ENCODE measurements at places on chromosomes 4 and X.

- peak; percentile 2 for DNase-seq
Measured at GRCh38 chrX:128518508-128518907, 466.3 kb upstream of the ACTRT1 start.

GRCh38 chr4:169103966-169104412 is 93.9 kb upstream of the CBR4 start:
- no peak for DNase-seq

GRCh38 chr4:169795585-169795984 is 37.8 kb upstream of the HPF1 start:
- DNase-seq: no peak

- DNase-seq: peak; percentile 2
Measured at GRCh38 chrX:53511322-53511721, 77.2 kb upstream of the HSD17B10 start.

- no peak for DNase-seq
Measured at GRCh38 chr4:84298023-84298718, 200.9 kb downstream of the NKX6-1 start.

- DNase-seq: no peak
Measured at GRCh38 chr4:111011458-111011857, 388.6 kb upstream of the PITX2 start.

DNA sequence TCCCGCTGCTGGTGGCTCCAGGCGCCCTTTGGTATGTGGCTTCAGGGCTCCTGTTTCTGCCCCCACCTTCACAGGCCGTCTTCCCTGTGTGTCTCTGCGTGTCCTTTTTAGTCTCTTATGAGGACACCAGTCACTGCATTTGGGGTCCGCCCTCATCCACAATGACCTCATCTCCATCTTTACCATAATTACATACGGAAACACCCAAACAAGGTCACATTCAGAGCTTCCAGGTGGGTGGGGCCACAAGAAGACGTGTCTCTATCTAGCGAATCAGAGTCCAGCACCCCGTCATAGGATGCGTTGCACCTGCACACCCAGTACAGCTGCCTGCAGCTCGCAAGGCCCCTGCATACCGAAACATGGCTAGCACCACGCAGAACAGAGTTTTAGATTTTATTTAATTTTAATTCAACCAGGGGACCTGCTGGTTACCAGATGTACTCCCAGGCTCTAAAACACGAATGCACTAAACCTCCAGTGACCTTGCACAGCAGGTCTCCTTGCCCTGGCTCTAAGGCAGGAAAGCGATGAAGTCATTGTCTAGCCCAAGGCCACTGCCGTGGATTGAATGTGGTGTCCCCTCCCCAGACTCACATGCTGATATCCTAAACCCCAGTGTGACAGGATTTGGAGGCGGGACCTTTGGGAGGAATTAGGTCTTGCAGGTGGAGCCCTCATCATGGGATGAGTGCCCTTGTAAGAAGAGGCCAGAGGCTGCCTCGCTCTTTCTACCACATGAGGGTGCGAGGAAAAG is 30.3 kb downstream of the ABLIM2 start:
- DNase-seq: no peak

GRCh38 chrX:150872773-150873336 is 25.6 kb downstream of the CD99L2 start:
- DNase-seq: no peak

DNA sequence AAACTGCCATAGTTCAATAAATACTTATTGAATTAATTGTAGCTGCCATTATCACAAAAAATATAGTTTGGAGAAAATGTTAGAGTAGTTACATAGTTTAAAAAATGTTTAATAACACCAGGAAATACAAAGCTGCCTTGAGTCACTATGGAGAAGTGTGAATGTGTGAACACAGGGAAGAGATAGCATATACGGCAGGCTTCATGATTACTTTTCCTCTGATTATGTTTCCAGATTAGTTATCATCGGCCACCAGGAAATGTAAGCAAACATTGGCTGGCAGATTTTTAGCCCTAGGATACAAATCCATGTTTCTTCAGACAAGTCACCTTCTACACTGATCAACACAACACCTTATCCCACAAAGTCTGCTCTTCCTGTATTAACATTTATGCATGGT is 4.4 kb downstream of the PRDM5 start:
- no peak for DNase-seq

GRCh38 chr4:5009796-5010195 is 9.5 kb downstream of the CYTL1 start:
- DNase-seq: no peak

DNA sequence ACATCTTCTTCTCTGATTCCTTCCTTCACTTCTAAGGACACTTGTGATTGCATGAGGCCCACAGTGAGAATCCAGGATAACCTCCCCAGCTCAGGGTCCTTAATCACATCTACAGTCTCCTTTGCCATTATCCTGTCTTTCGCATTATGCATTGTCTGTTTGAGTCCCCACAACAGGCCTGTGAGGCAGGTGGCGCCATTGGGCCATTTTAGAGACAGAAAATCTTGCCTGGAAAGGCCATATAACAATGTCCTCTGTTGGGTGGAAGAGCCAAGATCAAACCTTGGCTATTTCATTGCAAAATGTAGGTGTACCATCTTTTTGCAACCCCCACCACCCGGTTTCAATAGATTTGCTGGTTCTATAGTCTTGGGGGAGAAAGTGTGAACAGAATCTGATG is 11.8 kb upstream of the DCUN1D4 start:
- peak; percentile 73 for DNase-seq

- DNase-seq: no peak
Measured at GRCh38 chr4:2269618-2270163, 7.8 kb upstream of the MXD4 start.

GRCh38 chr4:128516301-128516969 is 228.8 kb upstream of the PGRMC2 start:
- DNase-seq: no peak

DNA sequence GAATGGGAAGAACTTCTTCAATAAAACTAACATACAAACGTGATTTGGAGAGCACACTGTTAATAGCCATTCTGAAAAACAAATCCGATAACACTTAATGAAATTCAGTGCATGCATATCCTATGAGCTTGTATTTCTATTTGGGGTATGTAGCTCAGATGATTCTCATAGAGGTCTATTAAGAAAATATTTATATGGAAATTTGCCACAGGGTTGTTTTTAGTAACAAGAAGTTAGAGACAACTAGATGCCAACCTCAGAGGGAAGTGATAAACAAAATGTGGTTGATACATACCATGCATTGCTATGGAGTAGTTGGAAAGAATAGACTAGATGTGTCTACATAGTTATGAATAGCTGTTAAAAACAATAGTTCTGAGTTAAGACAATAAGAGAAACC is 395.8 kb upstream of the MAGEB18 start:
- DNase-seq: no peak

- DNase-seq: no peak
Measured at GRCh38 chr4:111988514-111988913, 156.7 kb upstream of the FAM241A start.

DNA sequence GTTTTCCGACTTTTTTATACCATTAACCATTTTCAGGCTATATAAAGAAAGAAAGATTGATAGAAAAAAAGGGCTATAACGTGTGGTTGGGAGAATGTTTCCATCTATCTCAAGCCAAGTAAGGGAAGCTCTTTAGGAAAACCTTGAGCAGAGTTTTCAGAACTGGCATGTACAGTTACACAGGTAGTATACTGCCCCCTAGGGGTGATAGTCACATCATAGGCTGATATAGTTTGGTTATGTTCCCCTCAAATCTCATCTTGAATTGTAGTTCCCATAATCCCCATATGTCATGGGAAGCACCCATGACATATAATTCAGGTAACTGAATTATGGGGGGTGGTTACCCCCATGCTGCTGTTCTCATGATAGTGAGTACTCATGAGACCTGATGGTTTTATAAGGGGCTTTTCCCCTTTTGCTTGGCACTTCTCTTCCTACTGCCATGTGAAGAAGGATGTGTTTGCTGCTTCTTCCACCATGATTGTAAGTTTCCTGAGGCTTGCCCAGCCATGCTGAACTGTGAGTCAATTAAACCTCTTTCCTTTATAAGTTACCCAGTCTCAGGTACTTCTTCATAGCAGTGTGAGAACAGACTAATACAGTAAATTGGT is 186.8 kb downstream of the TMA16 start:
- peak; percentile 46 for DNase-seq

DNA sequence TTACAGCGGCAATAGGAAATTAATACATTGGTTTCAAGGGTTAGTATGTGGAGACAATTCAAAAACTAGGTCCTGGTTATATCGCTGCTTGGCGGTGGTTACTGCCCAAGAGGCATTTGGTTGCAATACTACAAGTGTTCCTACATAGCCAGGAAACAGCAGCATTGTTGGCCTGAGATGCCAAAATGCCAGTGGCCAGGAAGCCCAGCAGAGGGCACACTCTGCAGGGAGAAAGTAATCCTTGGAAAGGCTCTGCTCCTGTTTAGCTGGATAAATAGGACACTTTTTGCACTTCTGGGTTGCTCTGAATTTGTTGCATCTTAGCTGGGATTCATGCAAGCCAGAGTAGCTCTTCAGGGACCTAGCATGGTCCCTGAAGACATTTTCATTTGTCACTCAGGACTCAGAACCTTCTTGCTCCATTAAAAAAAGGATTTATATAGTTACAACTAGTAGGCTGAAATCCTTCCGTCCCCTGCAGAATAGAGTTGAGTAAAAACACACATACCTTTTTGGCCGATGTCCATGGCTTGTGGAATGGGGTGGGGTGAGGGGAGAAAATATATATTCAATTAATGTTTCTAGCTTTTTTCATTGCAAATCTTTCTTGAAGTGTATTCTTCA is 8.1 kb upstream of the GPR119 start:
- DNase-seq: peak; percentile 81

DNA sequence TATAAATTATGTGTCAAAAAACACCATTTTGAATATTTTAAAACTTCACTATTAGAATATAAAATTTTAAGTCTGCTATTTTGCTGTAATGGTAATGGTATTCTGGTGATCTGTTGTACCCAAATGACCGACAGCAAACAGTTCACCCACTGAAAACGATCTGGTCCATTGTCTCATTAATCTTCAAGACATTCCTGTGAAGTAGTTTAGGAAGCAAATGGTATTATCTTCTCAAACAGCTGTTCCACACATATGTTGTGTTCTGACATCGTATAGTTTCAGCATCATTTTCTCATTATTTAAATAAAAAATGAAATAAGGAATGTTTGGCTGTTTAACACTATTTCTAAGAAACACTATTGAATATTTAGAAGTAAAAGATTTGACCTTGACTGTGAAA is 98.1 kb downstream of the WWC2 start:
- DNase-seq: no peak

GRCh38 chrX:20620306-20620705 is 353.6 kb upstream of the RPS6KA3 start:
- DNase-seq: no peak

GRCh38 chr4:174036576-174036975 is 246.9 kb downstream of the FBXO8 start:
- no peak for DNase-seq

DNA sequence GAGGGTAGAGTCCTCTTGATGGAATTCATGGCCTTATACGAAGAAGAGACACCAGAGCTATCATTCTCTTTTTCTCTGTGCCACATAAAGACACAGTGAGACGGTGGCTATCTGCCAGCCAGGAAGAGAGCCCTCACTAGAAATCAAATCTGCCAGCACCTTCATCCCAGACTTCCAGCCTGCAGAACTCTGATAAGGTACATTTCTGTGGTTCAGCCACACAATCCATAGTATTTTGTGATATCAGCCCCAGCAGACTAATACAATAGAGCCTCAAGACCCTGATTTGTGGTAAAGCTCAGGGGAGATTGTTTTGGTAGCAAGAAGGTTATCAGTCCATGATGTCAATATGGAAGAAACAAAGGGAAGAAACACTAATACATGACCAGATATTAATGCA is 1213.2 kb downstream of the NLGN4X start:
- DNase-seq: no peak

GRCh38 chr4:92234393-92235176 is 69.2 kb upstream of the GRID2 start:
- no peak for DNase-seq

- no peak for DNase-seq
Measured at GRCh38 chrX:154800478-154801210, 4.6 kb downstream of the MPP1 start.

DNA sequence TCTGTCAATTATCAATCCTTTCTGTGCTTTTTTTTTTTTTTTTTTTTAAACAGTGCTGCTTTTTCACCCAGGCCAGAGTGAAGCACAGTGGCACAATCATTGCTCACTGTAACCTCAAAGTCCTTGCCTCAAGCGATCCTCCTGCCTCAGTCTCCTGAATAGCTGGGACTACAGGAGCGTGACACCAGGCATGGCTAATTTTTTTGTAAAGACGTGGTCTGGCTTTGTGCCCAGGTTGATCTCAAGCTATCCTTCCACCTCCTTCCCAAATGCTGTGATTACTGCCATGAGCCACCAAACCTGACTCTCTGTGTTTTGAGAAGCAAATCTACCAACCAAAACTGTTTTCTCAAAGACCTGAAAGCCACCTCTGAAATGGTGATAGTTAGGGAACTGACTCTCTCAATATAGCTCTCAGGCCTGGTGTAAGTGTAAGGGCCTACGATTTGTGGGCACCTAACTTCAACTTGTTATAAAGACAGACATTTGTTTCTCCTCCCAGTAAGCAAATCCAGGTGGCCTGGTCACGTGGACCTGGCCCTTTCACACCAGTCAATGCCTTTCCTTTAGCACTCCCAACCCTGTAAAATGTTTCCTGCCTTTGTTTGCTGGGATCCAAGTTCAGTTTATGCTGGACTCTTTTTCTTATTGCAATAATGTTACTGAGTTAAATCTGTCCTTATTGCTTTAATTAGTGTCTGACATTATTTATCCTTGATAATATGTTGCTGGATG is 2015.9 kb downstream of the PCDH7 start:
- DNase-seq: no peak

DNA sequence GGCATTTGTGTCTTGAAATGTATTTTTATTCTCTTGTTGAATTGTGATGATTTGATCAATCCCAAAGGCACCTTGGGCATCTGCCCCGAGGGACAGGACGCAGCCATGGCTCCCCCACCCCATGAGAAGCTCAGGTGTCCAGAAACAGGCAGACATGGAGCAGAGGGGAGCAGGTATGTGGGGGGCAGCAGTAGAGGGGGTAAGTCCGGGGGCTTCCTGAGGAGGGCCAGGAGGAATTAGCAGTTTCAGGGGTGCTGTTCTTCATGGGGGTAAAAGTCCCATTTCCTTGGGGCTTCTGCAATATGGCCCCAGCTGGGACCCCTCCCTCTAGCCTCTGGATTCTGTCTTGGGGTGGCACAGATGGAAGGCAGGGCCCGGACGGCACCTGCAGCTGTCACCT is 67.0 kb upstream of the HMX1 start:
- DNase-seq: no peak

DNA sequence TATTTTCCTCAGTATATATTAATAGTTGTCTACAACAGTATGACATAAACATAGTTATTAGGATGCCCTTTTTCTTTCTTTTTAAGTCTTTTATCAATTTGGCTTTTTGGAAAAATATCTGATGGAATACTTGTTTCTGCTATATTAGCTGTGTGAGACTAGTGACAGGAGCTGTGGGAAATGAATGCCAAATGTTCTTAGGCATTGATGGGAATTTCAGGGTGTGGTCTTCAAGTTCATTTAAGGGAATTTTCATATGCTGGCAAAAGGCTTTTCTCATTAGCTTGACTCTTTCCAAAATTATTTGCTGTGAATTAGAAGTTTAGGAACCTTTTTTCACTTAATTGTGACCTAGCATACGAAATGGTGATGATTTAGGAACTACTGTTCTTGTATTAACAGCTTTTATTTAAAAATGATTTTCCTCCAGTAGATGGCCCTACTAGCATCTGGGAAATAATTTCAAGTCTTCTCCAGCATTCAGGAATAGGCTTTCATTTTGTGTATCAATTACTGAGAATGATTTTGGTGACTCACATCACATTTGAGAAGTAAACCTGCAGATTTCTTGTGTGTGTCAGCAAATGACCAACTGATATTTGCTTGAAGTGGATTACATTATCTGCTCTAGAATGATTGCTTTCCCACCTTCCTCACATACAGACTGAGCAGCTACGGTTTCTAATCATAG is 70.9 kb downstream of the HTT start:
- peak; percentile 27 for DNase-seq

Data from pons (tissue), 1 donor.